ENCODE measurements at places on chromosomes 4 and X.

- DNase-seq, result no peak
These were observed 47.0 kb downstream of the PRPS1 start for GRCh38 chrX:107675365-107675654.

DNA sequence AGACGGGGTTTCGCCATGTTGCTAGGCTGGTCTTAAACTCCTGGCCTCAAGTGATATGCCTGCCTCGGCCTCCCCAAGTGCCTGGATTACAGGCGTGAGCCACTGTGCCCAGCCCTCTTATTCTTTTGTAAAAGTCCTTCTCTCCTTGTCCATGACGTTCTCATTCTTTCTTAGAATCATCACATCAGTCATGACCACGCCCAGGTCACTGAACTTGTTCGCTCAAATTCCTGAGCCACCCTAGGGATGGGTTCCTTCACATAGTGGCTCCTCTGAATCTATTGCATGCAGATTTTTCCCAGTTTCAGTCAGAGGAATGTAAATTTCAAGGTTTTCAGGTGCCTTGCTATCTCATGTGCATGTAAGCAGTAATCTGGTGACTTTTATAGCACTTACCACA, 15.7 kb downstream of the JADE1 start:
- DNase-seq, result no peak

DNA sequence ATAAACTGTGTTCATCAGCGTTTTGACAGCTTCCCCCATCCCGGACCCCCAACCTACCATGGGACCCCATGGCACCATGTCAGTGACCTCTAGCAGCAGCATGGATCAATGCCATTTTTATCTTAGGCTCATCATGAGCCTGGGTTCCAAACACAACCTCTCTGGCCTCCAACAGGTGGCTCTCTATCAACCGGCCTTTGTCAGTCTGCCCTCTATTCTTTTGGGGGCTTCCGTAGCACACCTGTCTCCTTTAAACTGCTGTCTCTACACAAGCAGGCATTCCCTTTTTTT, 721 bp upstream of the TMEM150C start:
- no peak for DNase-seq

DNA sequence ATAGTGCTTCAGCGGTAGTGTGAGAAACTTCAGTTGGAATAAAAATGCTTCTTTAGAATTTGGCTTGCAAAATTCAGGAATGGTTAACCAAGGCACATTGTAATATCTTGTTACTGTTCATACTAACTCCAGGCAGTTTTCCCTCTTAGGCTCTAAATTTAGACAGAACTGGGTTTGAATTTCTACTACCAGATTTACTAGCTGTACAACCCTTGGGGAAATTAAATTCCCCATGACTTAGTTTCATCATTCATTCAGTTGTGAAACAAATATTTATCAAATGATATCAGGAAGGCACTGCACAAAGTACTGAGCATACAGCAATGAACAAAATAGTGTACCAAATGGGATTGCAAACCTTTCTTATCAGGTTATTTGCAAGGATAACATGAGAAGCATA, 135.0 kb upstream of the IL15 start:
- DNase-seq, result no peak

GRCh38 chrX:75076429-75076828, 79.7 kb downstream of the ABCB7 start:
- no peak for DNase-seq

- DNase-seq, result no peak
These were observed 129.0 kb downstream of the AMMECR1 start for GRCh38 chrX:110188701-110189558.

- no peak for DNase-seq
These were observed 116.0 kb upstream of the PUDP start for GRCh38 chrX:7263961-7264360.

GRCh38 chr4:147633113-147633512, 15.9 kb downstream of the TMEM184C start:
- DNase-seq, result no peak

DNA sequence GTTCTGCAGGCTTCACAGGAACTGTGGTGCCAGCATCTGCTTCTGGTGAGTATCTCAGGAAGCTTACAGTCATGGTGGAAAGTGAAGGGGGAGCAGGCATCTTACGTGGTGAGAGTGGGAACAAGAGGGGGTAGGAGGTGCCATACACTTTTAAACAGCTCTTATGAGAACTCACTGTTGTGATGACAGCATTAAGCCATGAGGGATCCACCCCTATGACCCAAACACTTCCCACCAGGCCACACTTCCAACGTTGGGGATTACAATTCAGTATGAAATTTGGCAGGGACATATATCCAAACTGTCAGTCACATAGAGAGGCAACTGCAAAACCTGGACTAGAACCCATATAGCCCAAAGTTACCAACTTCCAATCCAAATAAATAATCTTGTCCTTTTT, 43.1 kb upstream of the ZCCHC12 start:
- no peak for DNase-seq

DNA sequence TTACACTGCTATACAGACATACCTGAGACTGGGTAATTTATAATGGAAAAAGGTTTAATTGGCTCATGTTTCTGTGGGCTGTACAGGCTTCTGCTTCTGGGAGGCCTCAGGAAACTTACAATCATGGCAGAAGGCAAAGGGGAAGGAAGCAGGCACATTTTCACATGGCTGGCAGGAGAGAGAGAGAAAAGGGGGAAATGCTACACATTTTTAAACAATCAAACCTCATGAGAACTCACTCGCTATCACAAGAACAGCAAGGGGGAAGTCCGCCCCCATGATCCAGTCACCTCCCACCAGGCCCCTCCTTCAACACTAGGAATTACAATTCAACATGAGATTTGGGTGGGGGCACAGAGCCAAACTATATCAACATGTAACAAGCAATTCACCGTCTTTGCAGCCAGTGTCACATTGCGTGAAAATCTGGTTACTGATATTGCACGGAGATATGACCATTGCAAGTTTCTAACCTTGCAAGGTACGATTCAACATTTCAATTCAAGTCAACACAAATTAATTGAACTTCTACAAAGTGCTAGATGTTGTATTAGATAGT, 61.7 kb upstream of the RELL1 start:
- DNase-seq, result no peak

- DNase-seq, result peak; percentile 16
These were observed 34.7 kb downstream of the DLG3 start for GRCh38 chrX:70479247-70479921.

- DNase-seq, result no peak
These were observed 56.7 kb downstream of the TSPAN5 start for GRCh38 chr4:98601708-98602107.
